ENCODE measurements at places on chromosomes 5 and 9.

DNA sequence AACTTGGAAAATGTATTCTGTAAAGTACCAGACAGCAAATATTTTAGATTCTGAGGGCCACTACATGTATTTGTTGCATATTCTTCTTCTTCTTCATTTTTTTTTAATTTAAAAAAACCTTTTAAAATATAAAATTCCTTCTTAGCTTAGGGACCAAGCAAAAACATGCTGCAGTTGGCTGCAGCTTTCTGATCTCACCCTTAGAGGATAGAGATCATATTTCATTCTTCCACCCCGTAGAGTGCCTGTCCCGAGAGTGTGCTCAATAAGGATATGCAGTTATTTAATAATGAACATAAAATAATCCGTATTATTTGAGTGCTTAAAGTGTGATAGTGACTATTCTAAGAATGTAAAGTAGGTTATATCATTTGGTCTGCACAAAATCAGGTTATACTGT, 204.2 kb upstream of the CD180 start:
- no peak for DNase-seq

DNA sequence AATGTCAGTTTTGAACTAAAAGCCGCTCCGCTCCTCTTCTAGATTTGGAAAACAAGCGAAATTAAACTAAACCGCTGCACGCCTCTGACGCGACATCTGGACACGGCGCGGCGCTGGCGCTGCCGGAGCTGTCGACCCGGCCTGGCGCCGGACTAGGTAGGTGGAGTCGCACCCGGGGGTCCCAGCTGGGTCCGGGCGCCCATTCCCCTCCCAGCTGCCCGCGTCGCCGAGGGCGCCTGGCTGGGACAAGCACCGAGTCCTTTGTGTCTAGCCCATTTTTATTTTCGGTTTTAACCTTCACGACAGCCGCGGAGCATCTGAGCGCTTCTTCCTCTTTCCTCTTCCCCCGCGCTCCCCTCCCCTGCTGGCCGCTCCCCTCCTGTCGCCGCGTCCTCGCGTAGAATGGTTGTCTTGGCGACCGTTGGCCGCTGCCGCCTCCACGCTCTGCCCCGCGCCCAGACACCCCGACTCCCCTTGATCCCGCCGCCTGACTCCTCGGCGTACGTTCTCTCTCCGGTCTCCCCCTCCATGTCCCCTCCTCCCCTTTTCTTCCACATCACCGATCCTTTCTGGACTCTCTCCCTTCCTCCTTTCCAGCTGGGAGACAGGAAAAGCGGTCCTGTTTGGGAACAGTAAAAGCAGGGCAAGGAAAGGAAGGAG, 545 bp downstream of the CDKN2B-AS1 start:
- peak; percentile 96 for DNase-seq

DNA sequence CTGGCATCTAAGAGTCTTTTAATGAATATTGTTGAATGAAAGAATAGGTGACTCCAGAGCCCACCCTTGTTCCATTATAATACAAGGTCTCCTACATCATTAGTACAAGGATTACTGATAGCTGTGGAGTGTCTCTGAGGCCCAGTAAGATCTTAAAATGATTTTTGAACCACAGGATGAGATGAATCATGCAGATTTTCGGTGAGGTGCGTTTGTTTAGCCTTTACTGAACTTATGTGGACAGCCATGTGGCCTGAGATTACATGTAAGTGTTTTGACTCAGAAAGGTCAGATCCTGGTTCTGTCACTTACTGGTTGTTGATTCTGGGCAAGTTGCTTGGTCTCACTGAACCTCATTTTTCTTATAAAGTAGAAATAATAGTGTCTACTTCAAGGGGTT, 21.6 kb downstream of the NFX1 start:
- no peak for DNase-seq

- no peak for DNase-seq
Measured at GRCh38 chr9:28073270-28073669, 500.0 kb upstream of the C9orf72 start.

DNA sequence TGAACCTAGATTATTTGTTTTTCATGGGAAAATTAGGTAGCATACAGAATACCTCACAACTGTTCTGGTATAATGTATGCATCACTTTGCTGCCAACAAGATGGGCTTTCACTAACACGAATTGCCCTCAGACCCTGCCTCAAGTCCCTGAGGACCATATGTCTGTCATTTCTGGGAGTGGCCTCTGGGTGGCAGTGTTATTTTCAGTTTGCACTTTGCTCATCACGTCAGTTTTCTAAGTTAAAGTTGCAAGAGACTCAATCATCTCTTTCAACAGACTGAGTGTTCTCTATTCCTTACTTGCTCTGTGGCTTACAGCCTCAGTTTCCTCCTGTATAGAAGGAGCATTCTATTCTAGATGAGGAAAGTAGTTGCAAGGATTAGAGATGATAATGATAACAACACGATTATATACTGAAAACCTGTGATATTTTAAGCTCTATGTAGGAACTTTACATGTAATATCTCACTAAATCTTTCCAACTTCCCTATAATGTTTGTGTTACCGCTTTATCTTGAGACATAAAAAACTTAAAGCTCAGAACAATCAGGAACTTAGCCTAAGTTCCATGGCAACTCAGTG, 55.7 kb downstream of the TSSK1B start:
- DNase-seq = peak; percentile 56

- no peak for DNase-seq
Measured at GRCh38 chr9:95981761-95982390, 106.4 kb downstream of the ERCC6L2 start.

GRCh38 chr5:16456103-16456832, 9.3 kb downstream of the ZNF622 start:
- peak; percentile 74 for DNase-seq

GRCh38 chr9:73536403-73536802, 384.7 kb downstream of the ANXA1 start:
- DNase-seq = no peak

DNA sequence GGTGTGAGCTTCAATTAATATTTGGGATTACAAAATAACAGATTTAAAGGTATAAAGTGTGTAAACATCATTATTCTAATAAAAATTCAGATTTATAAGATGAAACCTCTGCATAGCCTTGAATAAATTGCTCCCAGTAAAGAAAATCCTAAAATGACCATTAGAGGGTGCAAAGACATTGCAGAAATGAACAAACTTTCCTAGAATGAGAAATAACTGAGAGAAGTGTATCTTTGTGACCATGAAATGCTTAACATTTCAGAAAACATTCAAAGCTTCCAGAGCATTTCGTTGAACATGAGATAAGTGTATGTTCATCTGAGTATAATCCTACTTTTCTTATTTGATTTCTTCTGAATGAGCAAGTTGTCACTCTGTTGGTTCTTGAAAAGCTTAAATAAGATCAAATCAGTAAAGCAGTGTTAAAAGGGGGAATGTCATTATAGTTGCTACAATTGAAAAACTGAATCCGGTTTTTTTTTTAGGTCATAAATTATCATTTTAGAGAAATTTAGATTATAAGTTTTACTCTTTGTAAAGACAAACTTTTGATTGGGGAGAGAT, 24.7 kb upstream of the NUDT12 start:
- DNase-seq = no peak

DNA sequence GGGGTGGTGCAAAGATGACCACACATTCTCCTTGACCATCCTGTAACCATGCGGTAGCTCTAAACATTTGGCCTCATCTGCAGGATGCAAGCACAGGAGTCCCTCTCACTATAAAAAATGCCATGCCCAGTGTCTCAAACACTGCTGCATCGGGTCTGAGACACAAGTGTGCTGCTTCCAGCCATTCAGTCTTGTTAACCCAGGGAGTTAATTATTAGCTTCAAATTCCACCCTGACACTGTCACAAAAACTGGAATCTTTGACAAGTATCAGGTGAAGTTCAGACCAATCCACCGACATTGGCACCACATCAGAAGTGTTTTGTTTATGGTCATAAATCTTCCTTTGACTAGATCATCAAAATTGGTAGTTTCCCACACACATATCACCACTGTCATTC, 119.1 kb upstream of the RASEF start:
- no peak for DNase-seq

GRCh38 chr9:89464300-89464901, 33.5 kb downstream of the SEMA4D start:
- DNase-seq = peak; percentile 32

DNA sequence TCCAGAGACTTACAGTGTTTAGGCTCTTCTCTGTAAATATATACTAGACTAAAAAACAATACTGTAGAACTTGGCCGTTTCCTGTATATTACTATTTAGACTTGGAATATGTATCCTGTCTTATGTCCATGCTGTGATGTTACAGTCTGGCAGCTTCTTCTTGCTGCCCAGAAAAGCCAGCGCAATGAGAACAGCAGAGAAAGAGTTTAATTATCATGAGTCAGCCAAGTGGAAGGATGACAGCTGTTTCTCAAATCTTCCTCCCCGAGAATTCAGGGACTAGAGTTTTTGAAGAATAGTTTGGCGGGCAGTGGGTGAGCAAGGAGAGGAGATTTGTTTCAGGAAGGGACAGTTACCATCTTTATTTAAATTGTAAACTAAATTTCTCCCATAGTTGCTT, 37.5 kb downstream of the NAA35 start:
- DNase-seq = no peak

DNA sequence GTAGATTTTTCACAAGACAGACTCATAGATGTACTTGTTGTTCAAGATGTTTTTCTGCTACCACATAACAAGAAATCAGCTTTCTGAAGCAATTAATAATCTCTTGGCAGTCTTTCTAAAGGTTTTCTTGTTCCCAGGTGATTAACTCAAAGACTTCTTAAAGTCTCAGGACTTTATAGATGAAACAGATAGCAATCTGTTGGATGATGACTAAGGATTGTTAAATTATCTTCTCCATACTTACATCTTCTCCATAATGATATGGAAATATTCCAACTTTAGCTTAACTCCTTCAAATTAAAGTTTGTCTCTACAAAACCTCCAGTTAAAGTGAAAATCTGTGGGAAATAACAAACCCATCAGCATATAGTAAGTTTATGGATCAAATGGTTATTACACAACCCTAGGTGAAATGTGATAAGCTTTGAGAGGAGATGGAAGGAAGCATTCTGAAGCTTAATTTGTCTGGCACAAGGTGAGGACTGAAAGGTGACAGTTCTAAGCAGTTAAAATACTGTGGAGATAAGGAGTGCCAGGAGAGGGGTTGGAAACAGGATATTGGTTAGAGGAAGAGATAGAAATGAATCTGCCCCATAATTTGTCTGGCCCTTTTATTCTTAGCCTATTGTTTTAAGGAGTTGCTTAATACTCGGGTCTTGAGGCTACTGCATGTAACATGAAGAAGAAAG, 326.7 kb downstream of the ADGRV1 start:
- DNase-seq = no peak

GRCh38 chr5:10793785-10794184, 32.8 kb upstream of the DAP start:
- no peak for DNase-seq

DNA sequence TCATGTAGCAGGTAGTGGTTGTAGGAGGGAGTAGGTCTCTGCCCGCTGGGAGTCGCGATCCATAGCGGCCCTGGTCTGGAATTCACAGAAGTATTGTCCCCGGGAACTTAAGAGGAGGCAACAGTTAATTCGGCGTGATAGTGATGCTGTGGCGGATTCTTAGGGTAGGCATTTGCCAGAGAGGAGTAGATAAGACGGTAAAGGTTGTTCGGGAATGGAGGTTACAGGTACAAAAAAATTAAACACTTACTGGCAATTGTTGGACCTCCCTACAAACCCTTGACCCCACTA, 679 bp downstream of the SMC5 start:
- DNase-seq = no peak

GRCh38 chr9:1599961-1600360, 415.2 kb upstream of the SMARCA2 start:
- DNase-seq = no peak

DNA sequence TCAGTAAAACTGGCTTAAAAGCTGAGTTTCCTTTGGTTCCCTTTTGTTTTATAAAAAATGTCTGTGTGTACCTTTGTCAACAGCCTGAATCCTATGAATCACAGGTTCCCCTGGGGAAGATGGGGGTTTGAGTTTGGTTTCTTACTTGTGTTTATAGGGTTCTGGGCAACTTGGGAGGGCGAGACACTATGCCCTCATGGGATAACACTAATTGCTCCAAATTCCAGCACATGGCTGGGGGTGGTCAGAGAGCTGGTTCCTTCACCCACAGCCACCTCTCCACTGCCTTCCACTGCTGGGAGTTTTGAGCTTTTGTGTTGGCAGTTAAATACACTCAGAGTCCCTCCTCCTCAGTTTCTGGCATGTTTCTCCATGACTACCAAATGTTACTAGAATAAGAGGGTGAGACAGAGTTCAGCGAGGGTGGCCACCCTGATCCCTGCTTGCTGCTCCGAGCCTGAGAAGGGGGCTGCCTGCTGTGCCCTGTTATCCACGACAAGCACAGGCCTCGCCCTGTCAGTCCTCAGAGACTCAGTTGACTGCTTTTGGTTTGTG, 83.0 kb upstream of the EPB41L4B start:
- no peak for DNase-seq

- no peak for DNase-seq
Measured at GRCh38 chr5:39977066-39977655, 552.4 kb upstream of the DAB2 start.

GRCh38 chr5:1722877-1723276, 76.8 kb downstream of the MRPL36 start:
- no peak for DNase-seq

- no peak for DNase-seq
Measured at GRCh38 chr5:134110382-134110781, 4.1 kb upstream of the TCF7 start.

DNA sequence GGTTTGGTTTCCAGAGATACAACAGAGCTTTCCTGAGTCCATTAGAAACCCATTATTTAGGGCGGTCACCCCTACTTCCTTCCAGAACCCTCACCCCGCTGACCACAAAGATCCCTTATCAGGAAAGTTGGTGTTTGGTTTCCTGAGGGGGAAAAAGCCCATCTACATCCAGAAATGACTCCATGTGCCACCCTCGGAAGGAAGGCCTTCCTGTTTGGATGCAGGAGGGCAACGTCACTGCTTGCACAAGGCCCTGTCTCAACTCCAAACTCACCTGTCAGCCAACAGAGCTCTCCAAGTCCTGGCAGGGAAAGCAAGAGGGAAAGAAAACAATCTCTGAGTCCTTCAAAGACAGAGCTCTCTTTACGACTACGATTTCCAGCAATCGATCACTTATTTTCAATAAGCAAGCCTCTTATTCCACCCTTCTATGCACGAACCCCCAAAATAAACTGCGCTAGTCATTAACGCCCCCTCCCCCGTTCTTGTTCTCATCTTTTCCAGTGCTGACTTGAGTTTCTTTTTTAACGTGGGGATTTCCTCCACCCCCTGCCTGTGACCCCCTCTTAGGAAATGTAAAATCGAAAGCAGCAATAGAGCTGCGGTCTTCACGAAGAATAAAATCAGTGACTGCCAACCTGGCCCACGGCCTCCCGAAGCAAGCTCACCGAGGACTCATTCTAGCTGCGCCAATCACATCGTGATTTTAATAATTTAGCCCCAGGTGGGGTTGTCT, 35.7 kb upstream of the NTNG2 start:
- DNase-seq = no peak

DNA sequence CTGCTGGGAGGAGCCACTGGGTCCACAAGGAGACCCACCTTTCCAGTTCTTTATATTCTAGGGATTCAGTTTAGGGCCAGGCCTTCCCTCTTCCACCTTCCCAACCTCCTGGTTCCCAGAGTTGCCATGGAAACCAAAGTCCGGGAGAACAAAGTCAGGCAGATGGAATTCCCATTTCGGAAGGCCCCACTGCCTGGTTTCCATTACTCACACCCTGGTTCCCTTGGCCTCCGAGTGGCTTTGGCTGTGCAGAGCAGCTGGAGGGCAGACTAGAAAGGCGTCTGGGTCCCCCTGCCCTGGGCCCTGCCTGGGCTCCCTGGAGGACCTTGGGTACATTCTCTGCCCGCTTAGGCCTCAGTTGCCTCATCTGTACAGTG, 136.1 kb downstream of the RGS3 start:
- DNase-seq = no peak
